ENCODE measurements at places on chromosomes 7 and 10. TPM values are rescaled to one million over a fixed set of nuclear protein-coding genes. Genes with fewer than 3 reads are reported as not detected.

DNA sequence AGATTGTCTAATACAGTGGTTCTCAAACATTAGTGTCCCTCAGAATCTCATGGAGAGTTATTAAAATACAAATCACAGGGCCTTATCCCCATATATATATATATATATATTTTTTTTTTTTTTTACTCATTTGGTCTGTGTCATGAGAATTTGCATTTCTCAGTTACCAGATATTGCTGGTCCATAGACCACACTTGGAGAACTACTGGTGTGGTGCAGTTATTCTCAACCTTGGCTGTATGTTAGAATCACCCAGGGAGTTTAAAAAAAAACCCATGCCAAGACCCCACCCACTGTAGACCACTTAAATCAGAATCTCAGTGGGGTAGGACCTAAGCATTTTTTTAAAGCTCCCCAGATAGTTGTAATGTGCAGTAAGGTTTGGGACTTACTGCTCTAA, 179.9 kb downstream of the AUTS2 start:
- no peak for DNase-seq

The LMBR1 gene
- total RNA-seq, result 24.6 TPM

DNA sequence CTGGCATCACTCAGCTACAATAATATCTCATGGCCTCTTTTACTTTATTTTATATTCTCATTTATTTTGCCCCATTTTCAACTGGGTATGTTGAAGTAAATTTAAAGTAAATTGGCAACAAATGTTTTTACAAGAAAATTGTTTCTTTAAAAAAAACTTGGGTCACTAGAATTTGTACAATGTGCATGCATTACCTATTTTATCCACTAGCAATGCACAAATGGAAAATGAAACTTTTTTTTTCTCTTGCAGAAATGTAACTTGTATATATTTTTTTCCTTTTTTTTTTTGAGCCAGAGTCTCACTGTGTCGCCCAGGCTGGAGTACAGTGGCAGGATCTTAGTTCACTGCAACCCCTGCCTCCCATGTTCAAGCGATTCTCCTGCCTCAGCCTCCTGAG, 10.3 kb upstream of the H2AZ2 start:
- DNase-seq, result no peak

DNA sequence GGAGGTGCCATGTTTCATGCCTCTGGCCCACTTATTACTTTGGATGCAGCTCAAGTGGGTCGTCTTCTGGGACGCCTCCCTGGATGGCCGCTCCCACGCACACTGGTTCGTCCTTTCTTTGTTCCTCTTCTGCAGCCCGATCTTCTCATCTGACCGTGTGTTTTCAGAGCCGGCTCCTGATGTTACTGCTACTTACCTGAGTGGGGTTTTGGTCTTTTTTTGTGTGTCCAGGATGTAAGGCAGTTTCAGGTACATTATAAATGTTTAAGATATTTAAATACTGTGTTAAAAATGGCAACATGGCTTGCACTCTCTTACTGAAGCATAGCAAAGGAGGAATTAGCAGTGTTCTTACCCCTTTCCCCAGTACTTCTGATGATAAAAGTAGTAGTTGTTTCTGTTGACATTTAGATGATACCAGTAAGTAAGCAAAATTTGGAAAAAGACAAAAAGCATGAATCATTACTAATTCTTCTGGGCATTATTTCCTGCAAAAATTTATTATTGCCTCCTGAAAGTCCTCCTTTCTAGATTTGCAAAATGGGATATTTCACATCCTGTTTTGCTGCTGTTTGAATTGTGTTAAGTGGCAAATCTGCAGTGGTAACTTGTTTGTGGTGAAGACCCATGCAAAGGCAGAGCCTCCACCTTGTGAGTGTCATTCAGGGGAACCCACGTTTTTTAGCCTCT, 59.4 kb downstream of the SHH start:
- no peak for DNase-seq

DNA sequence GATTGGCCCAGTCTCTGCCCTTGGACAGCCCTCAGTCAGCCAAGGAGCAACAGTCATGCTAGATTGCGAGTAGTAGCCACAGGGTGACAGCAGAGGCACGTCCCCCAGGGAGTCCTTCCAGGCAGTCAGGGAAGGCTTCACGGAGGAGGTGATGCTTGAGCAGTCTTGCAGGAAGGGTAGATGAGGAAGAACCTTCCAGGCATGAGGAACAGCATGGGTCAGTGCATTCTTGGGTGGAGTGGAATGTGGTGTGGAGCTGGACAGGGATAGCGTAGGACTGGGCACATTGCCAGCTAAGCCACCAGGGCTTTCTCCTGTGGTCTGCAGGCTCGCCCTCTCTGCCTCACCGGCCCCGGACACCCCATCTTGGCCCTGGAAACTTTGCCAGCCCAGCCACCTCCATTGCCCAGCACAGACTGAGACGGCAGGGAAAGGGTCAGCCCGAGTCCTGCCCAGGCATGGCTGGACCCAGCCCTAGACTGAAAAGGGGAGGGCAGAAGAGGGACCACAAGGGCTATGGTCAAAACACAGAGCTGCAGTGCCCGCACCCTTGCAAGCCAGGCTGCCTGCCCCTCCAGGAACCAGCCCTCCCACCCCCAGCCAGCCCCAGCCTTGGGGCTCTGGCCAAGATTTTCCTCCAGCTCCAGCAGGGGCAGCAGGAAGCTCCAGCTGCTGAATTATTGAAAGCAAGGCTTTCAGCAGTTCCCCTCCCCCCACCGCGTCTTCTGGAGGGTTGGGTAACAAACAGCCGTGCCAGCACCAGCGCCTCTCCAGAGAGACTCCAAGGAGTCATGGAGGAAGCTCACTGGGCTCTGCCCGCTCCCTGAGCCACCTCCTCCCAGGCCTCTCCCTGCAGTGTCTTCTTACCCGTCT, 18.7 kb downstream of the SRRM3 start:
- no peak for DNase-seq

- no peak for DNase-seq
These were observed 98.7 kb downstream of the CDK6 start for GRCh38 chr7:92737706-92738105.

DNA sequence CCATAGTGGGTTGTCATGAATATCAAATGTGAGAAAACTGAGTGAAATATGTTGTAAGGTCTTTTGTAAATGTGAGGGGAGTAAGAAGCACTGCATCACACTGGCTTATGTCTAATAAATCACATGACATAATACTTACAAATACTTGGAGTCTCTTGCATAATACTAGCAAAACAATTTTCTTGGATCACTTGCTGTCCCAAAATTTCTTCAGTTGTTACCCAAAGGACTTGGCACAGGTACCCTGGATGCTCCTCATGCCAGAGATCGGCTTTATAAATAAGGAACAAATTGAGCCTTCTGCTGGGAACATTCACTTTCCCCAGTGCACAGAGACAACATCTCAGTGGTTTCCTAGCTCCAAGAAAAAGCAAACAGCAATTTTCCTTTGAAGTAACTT, 5.0 kb upstream of the LRIT2 start:
- DNase-seq, result no peak

DNA sequence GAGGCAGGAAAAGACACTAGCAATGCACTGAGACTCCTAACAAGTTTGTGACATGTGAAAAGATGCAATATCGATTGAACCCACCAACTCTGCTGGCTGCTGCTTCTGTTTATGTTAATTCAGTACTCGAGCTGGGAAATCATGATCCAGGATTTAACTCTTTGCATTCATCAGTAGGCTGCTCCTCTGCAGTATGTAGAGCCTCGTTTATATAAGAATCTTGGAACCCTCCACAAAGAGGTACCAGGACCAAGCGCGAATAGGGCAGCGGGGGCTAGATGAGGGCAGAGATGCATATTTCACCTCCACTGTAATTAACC, 7.8 kb downstream of the PRKAG2 start:
- no peak for DNase-seq

The CALHM1 gene
- not detected for total RNA-seq

DNA sequence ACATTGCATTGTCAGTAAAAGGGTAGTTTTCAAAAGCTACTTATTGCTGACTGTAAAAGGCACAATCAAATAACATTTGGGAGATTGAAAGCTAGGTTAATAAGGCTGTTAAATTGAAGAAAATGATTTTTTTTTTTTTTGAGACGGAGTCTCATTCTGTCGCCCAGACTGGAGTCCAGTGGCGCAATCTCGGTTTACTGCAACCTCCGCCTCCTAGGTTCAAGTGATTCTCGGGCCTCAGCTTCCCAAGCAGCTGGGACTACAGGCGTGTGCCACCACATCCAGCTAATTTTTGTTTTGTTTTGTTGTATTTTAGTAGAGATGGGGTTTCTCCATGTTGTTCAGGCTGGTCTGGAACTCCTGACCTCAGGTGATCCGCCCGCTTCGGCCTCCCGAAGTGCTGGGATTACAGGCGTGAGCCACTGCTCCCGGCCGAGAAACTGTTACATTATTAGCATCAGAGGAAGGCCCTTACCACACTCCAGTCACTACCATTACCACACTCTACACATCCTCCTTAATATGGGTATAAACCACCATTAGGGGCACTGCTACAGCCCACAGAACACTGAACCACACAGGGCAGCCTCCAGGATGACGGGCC, 1.0 kb downstream of the CYP51A1 start:
- DNase-seq, result no peak

- no peak for DNase-seq
These were observed 72.5 kb downstream of the CDK6 start for GRCh38 chr7:92763636-92764423.

GRCh38 chr7:2646680-2647571, 15.1 kb downstream of the TTYH3 start:
- no peak for DNase-seq

GRCh38 chr7:132771301-132771730, 195.0 kb upstream of the PLXNA4 start:
- DNase-seq, result no peak

DNA sequence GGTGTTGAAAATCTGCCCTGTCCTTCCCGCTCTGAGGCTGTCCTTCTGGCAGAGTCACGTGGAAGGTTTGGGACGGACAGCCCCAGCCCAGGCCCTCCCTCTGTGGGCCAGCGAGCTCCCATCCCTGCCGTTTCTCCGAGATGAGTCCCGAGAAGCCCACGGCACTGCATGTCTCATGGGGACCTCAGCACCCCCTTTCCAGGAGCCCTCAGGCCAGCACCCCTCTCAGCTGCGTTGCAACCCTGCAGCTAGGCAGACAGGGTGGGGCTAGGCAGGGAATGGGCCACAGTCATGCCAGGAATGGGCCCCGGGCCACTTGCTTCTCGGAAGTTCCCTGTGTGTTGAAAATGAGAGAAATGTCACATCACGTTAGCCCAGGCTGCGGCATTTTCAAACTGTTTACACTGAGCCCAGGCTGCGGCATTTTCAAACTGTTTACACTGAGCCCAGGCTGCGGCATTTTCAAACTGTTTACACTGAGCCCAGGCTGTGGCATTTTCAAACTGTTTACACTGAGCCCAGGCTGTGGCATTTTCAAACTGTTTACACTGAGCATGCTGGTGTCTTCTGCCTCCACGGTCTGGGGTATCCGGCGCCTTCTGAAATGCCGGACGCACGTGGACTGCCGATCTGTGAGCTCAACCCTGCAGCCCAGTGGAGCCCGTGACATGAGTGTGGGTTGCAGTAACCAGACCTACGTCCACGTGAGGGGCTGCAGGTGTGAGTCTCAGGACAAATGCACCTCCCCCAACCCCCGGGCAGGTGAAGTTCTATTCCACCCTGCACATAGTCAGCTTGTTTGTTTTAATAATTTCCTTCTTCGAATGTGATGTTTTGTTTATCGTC, 42.6 kb downstream of the FAM20C start:
- peak; percentile 82 for DNase-seq

The HOXA2 gene
- 0.59 TPM for total RNA-seq

The NXPH1 gene
- total RNA-seq, result not detected

- no peak for DNase-seq
These were observed 20.6 kb upstream of the PDCD4 start for GRCh38 chr10:110851020-110851612.

The LRIT1 gene
- total RNA-seq, result not detected

GRCh38 chr7:159096736-159097581, 47.7 kb downstream of the VIPR2 start:
- peak; percentile 65 for DNase-seq

- no peak for DNase-seq
These were observed 81.5 kb upstream of the PDGFA start for GRCh38 chr7:601036-601594.

The TMEM130 gene
- total RNA-seq, result not detected

The MYOZ1 gene
- total RNA-seq, result 1,711 TPM

The TMEM225B gene
- 0.86 TPM for total RNA-seq

The ACTL6B gene
- total RNA-seq, result not detected

DNA sequence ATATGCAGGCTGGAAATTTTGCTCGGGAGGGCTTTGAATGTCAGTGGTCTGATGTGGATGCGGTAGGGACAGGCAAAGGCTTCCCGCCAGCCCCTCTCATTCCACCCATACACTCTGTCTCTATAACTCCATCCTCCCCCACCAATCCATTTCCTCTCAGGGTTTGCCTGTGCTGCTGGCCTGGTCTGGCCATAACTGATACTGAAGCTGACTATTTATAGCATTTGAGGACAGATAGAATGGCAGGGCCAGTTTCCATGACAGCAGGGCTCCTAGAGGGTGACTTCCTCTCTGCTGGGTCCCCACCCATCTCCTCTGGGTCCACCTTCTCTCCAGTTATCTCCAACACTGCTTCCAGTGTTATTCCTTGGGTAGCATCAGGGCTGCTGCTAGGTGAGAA, 6.6 kb upstream of the PDLIM1 start:
- DNase-seq, result no peak

- DNase-seq, result no peak
These were observed 588.6 kb downstream of the NRG3 start for GRCh38 chr10:82463614-82464013.

The ZSWIM8 gene
- total RNA-seq, result 65.1 TPM

DNA sequence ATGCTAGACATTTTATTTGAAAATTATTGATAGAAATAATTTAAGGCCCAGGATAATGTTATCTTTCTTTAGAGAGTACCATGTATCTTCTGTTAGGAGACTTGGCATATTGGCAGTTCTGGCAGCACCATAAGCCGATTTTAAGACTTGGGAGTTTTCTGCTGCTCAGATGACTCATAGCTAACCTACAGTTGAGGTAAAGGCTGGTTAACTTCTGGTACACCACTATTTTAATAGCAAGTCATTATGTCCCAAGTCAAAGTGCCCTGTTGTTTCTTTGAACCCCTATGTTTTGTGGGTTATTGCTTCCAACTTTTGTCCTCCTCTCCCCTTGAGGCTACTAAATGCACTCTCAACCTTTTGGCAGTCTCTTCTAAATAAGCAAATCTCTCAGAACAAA, 25.2 kb downstream of the ATRNL1 start:
- DNase-seq, result no peak

- no peak for DNase-seq
These were observed 17.4 kb upstream of the INMT start for GRCh38 chr7:30734497-30734896.
